Karpas-422 (cell line): ENCODE measurements at places on chromosomes 4 and X.
A peak's percentile ranks its signal among the peaks of the same experiment; 100 is the strongest.

GRCh38 chrX:131577999-131578734, 34.3 kb downstream of the OR13H1 start:
- no peak for DNase-seq

- no peak for DNase-seq
These were observed 33.5 kb upstream of the STOX2 start for GRCh38 chr4:183871581-183871980.

DNA sequence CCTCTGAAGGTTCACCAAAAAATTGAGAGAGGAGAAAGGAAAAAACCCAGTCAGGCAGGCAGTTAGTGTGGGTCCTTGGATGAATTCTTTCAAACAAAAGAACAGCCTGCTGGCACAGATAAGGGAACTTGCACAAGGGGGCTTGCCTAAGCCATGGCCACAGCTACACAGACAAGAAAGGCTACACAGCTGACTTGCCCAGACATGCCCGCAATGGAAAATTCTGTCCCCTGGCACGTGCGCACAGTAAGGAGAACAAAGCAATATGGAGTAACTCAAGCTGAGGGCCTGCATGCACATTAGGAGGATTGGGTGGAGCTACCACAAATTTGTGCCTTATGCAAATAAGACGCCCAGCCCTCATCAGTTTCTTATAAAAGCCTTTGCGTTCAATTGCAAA, 512.5 kb upstream of the HTR2C start:
- no peak for DNase-seq

DNA sequence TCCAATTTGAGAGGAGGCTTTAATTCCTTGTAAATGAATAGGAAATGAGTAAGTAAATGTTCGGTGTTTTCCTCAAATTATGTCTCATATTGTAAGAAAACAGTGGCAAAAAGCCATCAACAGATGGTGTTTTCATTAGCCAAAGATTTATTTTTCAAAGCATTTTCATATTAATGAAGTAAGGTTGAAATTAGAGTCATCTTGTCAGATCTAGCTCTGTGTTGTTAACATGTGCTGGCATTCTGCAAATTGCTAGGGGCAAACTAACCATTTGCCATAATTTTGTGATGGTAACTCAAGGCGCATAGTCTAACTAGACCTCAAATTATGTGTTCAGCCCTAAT, 24.7 kb downstream of the MID2 start:
- DNase-seq: no peak

DNA sequence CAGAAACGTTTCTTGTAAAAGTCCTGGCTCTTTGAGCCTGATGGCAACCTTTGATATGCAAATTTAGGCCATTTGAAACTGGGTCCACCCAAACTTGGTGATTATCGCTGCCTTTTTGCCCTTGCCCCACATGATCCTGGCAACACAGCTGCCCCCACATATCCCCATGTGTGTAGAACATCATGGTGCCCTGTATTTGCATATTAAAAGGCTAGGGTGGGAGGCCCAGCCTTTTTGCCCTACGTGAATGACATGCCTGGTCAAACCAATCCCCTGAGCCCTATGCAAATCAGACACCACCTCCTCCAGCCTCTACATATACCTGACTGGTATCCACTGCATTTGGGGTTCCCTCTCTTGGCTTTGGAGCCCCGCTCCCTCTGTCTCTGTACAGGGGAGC, 202.4 kb downstream of the MAB21L2 start:
- DNase-seq: no peak

DNA sequence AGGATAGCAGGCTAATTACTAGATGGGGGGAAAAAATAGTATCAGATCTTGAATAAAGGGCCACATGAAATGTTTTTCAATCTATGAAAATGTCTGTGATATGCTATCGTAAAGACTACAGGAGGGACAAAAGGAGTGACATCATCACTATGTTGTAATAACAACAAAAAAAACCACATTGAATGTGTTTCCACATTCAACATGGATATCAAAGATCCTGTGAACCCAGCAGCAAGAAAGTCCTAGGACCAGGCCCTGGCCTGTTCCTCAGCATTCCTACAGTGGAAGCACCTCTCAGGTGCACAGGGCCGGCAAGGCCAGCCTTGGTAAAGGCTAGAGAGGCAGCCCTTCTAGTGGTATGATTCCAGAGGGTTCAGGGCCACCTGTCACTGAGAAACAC, 118.3 kb downstream of the RELL1 start:
- no peak for DNase-seq

DNA sequence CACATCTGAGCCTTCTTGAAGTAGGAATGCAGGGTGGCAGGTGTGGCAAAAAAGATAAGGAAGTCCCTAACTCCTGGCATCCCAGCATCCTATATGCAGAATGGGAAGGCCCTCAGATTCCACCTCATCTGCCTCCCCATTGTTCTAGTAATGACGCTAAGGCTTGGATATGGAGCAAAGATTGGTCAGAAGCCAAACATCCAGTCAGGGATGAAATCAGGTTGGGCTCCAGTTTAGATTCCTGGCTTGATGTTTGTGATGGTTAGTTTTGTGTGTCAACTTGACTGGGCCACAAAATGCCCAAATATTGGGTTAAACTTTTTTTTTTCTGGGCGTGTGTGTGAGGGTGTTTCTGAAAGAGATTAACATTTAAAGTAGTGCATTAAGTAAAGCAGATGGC, 39.6 kb upstream of the MAGEA4 start:
- DNase-seq: no peak

GRCh38 chr4:186024637-186025407, 44.1 kb upstream of the TLR3 start:
- DNase-seq: no peak

- DNase-seq: no peak
These were observed 169.6 kb downstream of the CAMK2D start for GRCh38 chr4:113591982-113592381.

DNA sequence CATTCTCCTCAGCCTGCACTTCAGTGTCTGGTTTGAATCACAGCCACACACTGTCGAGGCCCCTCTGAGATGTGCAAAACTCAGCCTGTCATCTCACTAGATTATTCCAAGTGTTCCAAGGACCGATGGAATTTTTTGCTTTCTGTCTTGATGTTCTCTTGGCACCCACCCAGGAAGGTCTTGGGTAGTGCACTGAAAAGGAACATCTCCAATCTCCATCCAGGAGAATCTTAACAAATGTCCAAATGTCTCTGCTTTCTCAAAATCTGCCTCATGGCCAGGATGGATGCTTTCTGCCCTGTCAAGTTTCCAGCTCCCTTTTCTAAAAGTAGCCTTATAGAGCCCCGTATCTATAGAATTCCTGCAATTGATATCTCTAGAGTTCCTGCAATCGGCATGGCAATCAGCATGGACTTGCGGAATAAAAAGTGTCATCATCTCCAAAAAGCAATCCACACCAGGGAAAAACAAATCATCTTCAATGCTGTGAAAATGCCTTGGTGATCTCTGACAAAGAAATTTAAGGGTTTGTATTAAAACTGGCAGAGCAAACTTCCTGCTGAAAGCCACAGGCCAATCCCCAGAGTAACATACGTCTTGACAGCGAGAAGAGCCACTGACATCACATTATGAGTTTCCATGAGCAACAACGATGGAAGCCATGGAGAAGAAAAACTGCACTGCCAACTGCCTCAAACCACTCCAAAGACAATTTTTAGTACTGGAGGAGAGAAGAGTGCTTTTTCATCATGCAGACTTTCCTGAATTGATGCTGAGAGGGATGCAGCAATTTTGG, 215.3 kb upstream of the FAM9B start:
- DNase-seq: no peak

DNA sequence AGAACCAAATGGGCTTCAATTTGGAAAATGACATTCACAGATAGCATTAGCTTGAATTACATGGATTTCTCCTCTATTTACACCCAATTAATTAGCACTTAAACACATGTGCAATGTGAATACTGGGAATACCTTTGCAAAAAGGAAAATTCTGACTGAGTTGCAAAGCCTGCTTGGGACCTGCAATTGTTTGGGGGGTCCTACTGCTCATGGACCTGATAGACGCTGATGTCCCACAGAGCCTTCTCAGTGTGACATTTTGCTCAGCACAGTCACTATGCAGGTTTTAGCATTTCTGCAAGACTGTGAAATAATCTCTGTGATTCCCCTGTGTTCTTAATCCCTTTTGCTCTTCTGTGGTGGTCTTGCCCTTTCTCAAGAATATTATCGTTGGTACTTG, 101.2 kb upstream of the PGRMC2 start:
- DNase-seq: no peak

- DNase-seq: no peak
These were observed 2.9 kb downstream of the USP51 start for GRCh38 chrX:55486736-55487135.

DNA sequence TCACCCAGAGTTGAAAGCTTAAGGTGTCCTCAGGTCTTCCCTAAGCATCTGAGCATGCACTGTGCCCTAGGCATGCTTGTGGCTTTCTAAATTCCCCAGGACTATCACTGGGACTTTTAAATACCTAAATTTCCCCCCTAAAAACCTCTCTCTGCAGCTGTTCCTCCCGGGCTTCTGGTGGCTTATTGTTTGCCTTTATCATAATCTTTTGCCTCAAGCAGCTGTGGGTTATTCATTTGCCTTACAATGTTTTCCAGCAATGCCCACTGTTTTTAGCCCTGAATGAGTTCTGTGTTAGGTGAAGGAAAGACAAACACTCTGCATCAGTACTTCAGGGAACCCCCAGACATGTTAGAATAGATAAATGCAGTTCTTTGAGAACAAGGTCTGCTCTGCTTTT, 455.0 kb downstream of the ZIC3 start:
- no peak for DNase-seq

- no peak for DNase-seq
These were observed 87.6 kb upstream of the TSPAN7 start for GRCh38 chrX:38473701-38474100.

- no peak for DNase-seq
These were observed 13.9 kb downstream of the FNIP2 start for GRCh38 chr4:158782551-158783360.

- DNase-seq: no peak
These were observed 124.8 kb upstream of the CITED1 start for GRCh38 chrX:72430405-72430968.

- DNase-seq: peak; percentile 88
These were observed 128.4 kb downstream of the REELD1 start for GRCh38 chr4:146342600-146343192.
